ENCODE measurements at places on chromosomes 12 and 14.

DNA sequence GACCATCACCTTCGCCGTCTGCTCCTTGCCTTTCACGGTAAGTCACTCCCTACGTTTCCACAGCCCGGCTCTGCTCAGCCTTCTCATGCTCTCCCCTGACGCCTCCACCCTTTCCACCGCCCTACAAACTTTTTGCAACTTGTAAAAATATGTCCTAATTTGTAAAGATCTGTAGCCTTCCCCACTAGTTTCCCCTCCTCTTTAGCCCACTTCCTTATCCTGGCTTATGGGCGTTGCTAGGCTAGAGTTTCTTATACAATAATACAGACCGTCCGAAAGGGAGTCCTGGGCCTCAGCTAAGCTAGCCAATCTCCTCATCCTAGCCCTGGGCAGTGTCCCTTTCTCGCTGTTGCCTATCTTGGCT, 1.2 kb downstream of the PTGER2 start:
- DNase-seq, result no peak

DNA sequence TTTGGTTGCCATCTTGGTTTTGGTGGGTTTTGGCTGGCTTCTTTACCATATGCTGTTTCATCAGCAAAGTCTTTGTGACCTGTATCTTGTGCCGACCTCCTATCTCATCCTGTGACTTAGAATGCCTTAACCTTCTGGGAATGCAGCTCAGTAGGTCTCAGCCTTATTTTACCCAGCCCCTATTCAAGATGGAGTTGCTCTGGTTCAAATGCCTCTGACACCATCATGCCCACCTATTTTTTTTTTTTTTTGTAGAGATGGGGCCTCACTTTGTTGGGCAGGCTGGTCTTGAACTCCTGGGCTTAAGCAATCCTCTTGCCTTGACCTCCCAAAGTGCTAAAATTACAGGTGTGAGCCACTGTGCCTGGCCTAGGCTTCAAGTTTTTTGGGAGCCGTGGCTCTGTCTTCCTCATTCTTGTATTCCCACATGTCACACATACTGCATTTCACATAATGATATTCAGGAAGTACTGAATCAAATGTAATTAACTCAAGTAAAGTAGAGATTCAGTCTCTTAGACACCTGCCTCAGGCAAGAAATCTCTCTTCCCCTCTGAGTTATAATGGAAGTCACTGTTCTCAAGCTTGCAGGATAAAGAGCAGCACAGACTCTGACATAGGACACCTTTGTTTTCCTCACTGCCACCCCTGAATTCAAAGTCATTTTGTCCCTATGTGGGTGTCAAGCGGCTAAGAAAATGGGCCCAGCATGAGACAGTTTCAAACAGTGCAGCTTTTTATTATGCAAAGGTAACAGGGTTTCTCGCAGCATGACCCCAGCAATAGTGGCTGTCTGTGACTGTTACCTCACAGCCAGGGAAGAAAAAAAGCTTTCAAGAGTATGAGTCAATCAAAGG, 159.0 kb downstream of the PTPN11 start:
- DNase-seq, result no peak

DNA sequence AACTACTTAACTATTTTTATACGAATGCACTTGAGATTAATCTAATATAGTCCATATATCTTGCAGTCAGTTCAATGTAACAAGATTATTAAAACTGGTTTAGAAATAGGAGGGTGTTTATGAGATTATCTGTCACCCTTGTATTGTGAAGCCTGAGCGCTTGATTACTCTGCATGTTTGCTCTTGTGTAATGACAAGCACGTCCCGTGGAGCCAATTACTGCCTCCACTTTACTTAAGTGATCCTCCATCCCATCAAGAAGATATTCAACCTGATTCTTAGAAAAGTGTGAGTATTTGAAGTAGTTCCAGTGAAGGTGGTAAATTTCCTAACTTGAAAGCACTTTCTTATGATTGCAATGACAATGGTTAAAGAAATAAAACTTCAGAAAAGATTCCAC, 415.2 kb upstream of the GARIN6 start:
- DNase-seq, result no peak

DNA sequence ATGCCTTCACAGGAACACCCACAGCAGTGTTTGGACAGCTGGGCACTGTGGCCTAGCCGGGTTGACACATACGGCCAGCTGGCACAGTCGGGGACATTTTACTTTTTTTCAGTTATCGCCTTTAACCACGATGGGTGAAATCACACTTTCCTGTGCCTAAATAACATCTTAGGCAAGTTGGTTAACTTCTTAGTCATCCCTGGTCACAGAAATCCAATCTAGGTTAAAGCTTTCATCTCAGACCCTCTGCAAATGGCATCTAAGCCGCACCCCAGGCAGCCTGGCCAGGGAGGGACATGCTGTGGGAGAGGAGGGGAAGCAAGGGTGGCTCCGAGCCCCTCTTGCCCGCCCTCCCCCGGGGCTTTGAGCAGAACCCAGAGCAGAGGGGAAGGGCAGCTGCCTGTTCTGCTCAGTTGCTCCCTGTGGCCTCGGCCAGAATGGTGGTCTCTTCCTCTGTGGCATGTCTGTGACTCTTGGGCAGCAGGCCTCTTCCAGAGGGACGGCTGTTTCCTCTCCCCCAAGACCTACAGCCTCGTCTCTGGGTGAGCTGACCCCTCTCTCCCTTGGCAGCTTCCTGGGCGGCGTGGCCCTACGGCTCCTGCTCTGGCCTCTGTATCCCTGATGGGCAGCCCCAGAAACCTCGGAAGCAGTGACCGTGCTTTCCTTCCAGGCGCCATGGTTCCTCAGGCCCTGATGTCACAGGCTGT, 85.4 kb upstream of the DYNC1H1 start:
- no peak for DNase-seq

DNA sequence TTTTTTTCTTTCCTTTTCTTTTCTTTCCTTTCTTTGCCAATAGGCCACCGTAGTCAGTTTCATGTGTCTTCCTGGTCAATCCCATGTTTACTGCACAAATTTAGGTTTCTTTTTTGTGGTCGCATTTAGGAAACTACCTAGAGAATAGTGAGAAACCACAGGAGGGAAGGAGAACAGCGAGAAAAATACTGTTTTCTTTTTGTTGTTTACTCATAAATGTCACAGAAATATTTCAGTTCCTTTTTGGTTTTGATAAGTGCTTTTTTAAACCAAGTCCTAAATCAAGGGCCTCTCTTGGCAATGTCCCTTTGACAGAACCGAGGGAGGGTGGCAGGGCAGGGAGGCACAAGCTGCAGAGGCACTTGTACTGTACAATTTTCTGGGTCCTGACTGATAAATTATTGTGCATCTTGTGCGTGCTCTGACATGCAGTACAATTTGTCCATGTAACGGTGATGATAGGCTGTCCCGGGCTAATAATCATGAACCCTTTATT, 326.1 kb downstream of the CACNA1C start:
- no peak for DNase-seq

- DNase-seq, result no peak
Observed at GRCh38 chr14:100333827-100334226, 10.7 kb downstream of the SLC25A47 start.

DNA sequence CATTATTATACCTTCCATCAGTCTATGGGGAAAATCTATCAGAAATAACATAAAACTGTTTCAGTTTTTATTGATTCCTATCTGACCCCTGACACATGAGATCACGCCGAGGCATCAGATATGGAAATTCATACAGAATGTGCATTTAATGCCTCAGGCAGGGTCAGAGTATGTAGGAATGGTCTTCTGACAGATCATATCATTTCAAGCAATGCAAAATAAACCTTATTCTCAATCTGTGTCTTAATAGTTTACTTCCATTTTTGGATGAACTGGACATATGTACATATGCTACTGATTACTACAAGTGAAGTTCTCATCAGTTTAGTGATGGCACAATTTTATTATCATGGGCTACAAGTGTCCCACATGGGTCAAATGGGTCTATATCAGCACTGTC, 150.0 kb downstream of the ANKS1B start:
- DNase-seq, result no peak

DNA sequence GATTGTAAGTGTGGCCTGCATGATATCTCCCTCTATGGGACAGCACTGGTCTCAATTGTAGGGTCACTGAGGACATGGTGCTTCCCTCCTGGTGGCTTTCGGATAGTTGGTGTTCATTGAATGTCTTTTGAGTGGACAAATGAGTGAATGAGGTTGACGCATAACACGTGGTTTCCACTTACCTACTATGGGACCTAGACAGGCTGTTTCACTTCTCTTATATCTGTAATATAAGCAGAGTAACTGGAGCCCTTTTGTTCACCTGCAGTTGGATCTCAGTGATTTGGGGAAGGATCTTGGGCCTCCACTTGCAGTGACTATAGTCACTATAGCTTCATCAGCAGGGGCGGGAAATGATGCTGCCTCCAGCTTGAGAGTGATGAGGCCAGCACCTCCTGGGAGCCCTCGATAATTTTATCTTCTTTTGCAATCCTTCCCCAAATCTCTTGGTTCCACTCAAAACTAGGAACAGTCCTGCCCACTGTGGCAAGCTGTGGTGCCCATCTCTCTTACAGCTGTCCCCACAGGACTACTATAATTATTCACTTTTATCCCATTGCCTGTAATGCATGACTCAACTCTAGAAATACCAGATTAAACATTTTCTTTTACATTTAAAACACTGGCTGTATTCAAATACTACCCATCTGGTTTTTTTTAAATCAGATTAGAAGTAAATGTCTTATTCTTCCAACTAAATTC, 242.9 kb downstream of the CHST11 start:
- no peak for DNase-seq

DNA sequence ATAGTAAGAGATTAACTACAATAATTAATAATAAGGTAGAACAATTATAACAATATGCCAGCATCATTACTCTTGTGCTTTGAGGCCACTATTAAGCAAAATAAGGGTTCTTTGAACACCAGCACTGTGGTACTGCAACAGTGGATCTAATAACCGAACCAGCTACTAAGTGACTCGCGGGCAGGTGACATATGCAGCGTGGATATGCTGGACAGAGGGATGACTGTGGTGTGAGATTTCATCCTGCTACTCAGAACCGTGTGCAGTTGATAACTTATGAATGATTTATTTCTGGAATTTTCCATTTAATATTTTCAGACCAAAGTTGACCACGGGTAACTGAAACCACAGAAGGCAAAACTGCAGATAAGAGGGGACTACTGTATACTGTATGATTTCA, 34.4 kb downstream of the BMAL2 start:
- DNase-seq, result no peak

- no peak for DNase-seq
Observed at GRCh38 chr12:119727600-119728443, 59.9 kb downstream of the PRKAB1 start.

DNA sequence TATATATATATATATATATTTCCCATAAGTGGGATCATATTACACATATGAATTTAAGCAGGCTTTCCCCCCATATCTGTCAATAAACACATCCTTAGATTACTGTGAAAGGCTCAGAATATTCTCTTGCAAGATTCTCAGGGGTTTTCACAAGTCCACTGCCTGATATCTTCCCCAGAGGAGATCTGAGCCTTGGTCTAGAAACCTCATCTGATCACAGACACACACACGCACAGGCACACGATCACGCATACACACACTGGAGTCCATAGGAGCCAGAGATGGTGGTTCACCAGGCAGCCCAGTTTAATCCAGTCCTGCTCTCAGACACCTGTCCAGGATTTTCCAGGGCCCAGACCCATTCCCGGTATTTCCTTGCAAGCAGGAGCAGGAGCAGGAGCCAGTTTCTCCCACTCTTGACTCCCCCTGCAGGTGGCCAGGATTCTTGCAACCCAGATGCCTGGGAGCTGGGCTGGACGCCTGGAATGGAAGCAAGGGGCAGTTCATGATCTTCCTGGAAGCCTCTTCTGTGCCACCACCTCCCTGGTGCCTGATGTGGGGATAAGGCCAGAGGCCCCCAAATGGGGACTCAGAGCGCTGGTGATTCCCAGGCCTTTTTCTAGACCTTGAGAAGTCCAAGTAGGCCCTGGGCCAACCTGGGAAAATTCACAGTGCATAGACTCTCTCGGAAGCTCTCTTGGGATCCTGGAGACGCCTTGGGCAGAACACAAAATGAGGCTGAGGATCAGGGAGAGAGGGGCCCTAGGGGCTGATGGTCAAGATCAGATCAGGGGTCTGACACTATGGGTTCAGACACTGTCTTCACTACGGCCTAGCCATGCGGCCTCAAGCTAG, 16.5 kb upstream of the KRT78 start:
- peak; percentile 86 for DNase-seq

DNA sequence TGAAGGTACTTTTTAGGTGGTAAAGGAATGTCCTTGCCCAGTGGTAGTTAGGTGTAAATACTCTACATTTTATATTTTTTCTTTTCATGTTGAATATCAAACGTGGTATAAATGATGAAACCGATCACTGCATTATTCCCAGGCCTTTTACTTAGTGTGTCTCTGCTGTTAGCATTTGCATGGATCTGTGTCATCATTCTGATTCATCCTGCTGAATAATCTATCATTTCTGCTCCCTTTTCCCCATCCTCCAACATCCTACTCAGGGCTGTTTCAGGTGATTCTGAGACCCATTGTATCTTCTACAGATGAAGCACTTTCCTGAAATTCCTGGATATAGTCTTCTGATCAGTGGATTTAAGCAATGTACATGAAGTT, 61.0 kb upstream of the PTHLH start:
- peak; percentile 92 for DNase-seq

- DNase-seq, result no peak
Observed at GRCh38 chr14:77436042-77436441, 12.7 kb upstream of the NOXRED1 start.

DNA sequence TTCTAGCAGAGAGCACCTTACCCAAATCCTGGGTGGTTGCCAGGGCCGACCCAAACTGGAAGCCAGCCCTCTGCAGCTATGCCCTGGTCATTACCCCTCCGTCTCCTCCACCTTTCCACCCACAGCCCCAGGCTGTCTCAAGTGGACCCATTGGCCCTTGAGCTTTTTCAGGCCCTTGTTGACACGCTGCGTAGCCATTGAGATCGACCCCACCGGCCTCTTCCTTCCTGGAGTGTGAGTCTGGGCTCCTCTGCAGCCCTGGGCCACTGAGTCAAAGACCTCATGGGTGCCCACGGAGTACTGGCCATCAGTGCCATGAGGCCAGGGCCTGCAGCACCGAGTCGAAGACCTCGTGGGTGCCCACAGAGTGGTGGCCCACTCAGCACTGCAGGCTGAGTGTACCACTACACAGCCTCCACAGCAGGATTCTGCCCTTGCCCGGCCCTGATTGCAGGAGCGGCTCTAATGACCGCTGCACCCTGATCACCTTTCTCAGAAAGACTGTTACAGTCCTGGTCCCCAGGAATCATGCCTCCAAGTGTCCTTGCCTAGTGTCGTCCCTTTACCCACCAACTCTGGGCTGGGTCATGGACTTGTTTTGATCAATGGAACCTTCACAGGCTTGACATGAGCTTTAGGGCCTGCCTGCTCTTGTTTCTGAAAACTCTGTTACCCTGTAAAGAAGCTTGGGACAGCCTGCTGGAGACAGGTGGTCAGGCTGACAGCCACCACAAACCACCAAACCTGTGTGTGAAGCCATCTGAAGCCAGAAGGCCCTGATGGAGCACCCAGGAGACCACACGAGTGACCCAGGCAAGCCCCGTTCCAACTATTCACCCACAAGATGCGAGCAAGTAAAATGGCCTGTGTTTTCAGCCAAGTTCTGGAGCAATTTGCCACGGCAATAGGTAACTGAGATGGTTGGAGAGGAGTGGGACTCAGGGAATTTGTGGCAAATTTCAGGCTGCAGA, 39.6 kb upstream of the TRAF3 start:
- no peak for DNase-seq

- peak; percentile 71 for DNase-seq
Observed at GRCh38 chr14:85529803-85530574, at the start of gene FLRT2. FLRT2 (plus strand) TSS chr14:85530144; CDS start chr14:85621515, 91,371 bp downstream.

GRCh38 chr12:75471902-75472890, 8.4 kb upstream of the GLIPR1 start:
- no peak for DNase-seq

- DNase-seq, result no peak
Observed at GRCh38 chr14:62270236-62270635, 508.0 kb downstream of the SNAPC1 start.

Measured in epithelial cell of esophagus (primary cell).